ENCODE measurements at places on chromosomes 1 and 21. TPM values are rescaled to one million over a fixed set of nuclear protein-coding genes. Genes with fewer than 3 reads are reported as not detected.

The SARS1 gene
- 281 TPM for total RNA-seq

The FCRL5 gene
- not detected for total RNA-seq

The PRAMEF10 gene
- total RNA-seq = not detected

The AKNAD1 gene
- 0.38 TPM for total RNA-seq

The LCE6A gene
- total RNA-seq = not detected

The CELA3B gene
- total RNA-seq = not detected

The S100A12 gene
- total RNA-seq = not detected

The SPAG17 gene
- under 0.01 TPM for total RNA-seq
